ENCODE measurements at places on chromosomes 12 and 14. TPM values are rescaled to one million over a fixed set of nuclear protein-coding genes. Genes with fewer than 3 reads are reported as not detected.

GRCh38 chr14:99752486-99753121 is 40.6 kb upstream of the EML1 start:
- DNase-seq, result peak; percentile 44

DNA sequence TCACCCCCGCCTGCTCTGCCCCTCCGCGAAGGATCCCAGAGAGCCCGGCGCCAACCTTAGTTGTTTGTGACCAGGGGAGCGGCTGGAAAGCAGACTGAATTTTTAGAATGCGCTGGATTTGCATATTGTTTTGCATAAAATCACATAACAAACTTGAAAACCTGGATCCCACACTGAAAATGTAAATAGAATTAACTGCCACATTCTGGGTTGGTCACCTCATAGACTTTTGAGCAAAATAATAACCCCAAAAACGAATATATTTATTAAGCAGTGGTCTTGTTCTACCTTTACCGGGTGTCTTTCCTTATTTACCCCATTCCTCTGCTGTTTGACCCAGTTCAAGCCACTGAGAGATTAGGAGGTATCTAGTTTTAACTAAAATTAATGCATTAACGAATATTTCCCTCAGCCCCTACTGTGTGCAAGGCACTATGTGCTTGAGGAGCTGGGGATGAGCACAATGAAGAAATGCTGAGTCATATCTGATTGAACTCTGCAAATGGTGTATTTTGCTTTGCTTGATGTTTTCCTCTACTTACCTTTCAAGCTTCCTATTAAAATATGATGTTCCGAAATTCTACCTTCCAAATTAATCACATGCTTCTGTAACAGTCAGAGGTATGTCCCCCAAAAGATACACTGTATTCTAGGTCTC is 438 bp upstream of the EGLN3 start:
- no peak for DNase-seq

The PRIMA1 gene
- not detected for total RNA-seq

DNA sequence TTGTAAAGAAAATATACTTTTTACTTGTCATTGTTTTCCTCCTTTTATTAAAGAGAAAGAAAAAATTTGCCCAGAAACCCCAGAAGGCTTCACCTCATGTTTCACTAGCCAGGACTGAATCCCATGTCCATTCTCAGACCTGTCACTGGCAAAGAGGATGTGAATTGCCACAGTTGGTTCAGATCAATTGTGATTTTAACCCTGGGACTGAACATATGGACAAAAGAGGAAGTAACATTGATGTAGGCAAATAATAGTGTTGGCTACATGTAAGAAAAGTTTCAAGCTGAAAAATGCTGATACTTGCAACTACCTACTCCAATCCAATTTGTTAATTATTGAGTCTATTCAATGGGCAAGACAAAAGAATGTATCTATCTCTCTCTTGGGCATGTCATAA is 8.6 kb upstream of the CCDC196 start:
- DNase-seq, result no peak

DNA sequence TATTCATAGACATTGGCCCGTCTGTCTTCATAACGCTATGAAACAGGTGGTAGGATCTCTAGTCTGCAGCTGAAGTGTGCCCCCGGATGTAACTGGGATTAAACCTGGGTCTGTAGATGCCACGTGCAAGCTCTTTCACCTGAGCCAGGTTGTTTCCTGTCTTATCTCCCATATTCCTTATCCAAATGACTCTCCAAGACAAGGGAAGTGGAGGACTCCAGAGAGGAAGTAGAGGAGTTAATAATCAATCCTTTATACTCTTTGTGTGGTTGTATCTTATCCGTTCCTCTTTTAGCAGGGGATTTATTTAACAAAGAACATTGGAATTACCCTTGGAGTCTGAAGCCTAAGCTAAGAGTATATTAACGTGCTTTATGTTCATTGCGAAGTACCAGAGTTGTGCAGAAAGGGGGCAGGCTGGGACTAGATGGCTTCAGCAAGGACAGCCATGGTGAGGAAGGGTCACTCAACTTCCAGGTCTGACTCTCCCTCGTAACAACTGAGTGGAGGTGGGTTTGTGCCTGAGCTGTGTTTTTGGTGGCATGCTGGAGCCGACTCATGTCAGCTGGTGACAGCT is 82.8 kb downstream of the RIN3 start:
- DNase-seq, result no peak

- no peak for DNase-seq
Observed at GRCh38 chr14:54782751-54783659, 119.6 kb downstream of the GCH1 start.

- DNase-seq, result no peak
Observed at GRCh38 chr12:23888396-23889068, 60.9 kb downstream of the SOX5 start.

GRCh38 chr12:130916241-130916911 is 37.3 kb upstream of the ADGRD1 start:
- no peak for DNase-seq

The BMP4 gene
- total RNA-seq, result 64.3 TPM

- DNase-seq, result no peak
Observed at GRCh38 chr14:93784878-93785277, 3.4 kb downstream of the PRIMA1 start.

- no peak for DNase-seq
Observed at GRCh38 chr14:91008759-91009409, 51.6 kb downstream of the RPS6KA5 start.

The EGLN3 gene
- 0.21 TPM for total RNA-seq

The TAS2R9 gene
- not detected for total RNA-seq

The SLCO1C1 gene
- 0.39 TPM for total RNA-seq

The SERPINA4 gene
- not detected for total RNA-seq

DNA sequence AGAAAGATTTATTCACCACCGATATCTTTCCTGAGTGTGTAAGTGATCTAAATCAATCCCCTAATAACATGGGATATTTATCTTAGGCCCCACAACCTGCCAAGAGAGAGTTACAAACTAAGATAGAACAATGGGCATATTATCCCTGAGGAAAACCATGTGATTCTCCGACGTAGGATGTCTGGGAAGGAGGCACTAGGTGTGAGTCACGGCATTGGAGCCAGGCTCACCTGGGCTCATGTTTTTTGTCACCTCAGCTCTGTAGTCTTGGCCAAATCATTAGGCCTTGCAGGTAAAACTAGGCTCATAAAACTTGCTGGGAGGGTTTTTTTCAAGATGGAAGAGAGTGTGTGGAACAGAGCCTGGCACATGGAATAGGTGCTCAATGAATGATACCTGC is 129.7 kb upstream of the PLEKHG7 start:
- DNase-seq, result no peak

The SLC25A21 gene
- 2.2 TPM for total RNA-seq

The LBHD2 gene
- total RNA-seq, result not detected

- DNase-seq, result no peak
Observed at GRCh38 chr12:29225834-29226233, 76.8 kb downstream of the FAR2 start.

The KRT74 gene
- not detected for total RNA-seq

DNA sequence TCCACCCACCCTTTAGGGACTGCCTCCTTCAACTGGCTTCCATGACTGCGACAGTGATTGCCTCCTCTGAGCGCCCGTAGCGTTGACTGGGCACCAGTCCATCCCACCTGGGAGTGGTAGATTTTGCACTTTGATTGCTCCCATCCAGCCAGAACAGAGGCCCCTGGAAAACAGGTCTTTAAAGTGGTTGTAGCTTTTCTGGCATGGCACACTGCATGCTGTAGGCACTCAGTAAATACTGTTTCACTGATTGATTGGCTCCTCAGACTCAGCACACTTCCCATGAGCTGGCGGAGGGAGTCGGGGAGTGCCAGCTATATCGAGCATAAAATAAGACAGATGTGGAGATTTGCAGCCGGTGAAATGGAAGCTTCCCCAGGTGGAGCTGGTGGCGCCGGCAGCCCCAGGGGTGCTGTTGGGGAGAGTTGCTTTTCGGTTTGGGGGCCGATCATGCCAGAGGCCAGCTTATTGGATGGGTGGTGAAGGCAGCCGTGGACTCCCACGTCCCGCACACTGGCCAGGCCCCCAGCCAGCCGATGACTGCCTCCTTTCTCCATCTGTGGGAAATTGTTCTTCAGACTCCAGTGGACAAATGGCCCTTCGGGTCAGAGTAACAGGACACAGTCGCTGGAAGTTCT is 200.2 kb downstream of the TSPAN9 start:
- no peak for DNase-seq

DNA sequence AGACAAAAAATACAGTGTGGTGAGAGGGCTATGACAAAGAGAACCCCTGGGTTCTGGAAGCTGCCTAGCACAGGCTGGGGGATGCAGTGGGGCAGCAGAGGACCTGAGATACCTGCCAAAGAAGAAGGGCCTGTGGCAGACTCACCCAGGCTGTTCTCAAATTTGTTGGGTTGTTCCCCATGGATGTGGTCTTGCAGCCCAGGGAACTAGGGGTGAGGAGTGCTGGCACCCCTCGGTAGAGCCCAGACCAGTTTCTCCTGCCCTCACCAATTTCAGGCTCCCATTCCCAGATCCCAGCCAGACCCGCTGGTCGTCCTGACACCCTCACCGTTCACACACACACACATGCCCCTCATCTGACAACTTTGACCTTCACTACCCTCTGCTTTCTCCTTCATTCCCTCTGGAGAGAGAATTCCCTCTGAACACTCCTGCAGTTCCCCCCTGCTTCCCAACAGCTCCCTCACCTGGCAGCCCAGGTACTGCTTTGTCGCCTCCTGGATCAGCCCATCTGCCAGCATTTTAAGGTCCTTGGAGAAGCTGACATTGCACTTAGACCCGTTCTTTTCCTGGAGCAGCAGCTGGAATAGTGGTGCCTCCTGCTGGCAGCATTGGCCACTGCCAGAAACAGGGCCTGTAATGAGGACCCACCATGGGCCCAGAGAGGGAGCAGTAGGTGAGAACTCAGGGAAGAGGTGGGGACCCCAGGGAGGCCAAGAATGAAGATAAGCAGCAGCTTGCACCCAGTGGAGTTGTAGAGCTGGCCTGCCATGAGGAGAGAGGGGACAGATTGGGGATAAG is 5.9 kb upstream of the GDF11 start:
- DNase-seq, result no peak

The PRPH gene
- total RNA-seq, result 0.26 TPM

GRCh38 chr14:30974628-30975027 is 50.8 kb upstream of the AP4S1 start:
- DNase-seq, result no peak

DNA sequence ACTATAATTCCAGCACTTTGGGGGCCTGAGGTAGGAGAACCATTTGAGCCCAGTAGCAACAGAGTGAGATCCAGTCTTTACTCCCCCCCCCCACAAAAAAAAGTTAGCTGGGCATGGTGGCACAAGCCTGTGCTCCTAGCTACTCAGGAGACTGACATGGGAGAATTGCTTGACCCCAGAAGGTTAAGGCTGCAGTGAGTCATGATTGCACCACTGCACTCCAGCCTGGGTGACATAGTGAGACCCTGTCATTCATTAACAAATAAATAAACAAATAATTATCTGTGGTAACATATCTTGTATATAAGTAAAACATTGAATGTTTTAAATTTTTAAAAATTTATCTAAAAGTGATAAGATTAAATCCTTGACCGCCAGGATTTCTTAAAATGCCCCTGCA is 4.8 kb downstream of the ENTPD5 start:
- no peak for DNase-seq

The TOMM20L gene
- not detected for total RNA-seq

GRCh38 chr14:93977790-93978581 is 1.6 kb upstream of the ASB2 start:
- DNase-seq, result no peak

- DNase-seq, result no peak
Observed at GRCh38 chr14:80455031-80455430, 243.7 kb upstream of the DIO2 start.

- DNase-seq, result no peak
Observed at GRCh38 chr12:12441843-12442461, 85.1 kb downstream of the BORCS5 start.

DNA sequence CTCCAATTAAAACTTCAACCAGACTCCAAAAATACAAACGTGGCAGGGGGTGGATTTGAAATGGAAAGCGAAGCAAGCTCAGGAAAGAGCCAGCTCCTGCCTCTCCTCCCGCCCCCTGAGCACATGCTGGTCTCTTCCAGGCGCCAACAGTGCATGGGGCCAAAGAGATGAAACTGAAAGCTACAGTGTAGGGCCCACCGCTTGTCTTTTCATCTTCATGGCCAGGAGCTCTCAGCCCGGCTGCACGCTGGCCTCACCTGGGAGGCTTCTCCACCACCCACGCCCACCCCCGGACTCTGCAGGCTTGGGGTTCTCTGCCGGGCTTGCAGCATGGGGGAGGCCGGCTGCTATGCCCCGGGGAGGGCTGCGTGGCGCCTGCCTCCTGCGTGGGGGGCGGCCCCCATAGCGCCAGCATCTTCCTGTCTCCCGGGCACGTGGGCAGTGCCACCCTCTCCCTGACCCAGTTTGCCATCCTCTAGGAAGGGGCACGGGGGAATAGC is 2.0 kb downstream of the RIMBP2 start:
- DNase-seq, result no peak

DNA sequence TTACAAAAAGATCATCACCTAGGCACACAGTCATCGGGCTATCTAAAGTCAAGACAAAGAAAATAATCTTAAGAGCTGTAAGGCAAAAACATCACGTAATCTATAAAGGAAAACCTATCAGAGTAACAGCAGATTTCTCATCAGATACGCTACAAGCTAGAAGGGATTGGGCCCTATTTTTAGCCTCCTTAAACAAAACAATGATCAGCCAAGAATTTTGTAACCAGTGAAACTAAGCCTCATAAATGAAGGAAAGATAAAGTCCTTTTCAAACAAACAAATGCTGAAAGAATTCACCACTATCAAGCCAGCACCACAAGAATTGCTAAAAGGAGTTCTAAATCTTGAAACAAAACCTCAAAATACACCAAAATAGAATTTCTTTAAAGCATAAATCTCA is 191.6 kb upstream of the BMP4 start:
- DNase-seq, result no peak

The ARG2 gene
- 54.9 TPM for total RNA-seq

GRCh38 chr14:33529787-33530757 is 420.8 kb downstream of the EGLN3 start:
- no peak for DNase-seq

- no peak for DNase-seq
Observed at GRCh38 chr12:64392221-64392620, 1.7 kb upstream of the C12orf56 start.

The TC2N gene
- not detected for total RNA-seq

GRCh38 chr12:127592245-127592644 is 674.7 kb upstream of the TMEM132C start:
- DNase-seq, result no peak
